Activated CD4-positive, alpha-beta T cell treated with anti-CD3 and anti-CD28 coated beads, Interleukin-2, amount 50 U/mL, for 1 hour (primary cell): ENCODE measurements at places on chromosomes 13 and 19.

DNA sequence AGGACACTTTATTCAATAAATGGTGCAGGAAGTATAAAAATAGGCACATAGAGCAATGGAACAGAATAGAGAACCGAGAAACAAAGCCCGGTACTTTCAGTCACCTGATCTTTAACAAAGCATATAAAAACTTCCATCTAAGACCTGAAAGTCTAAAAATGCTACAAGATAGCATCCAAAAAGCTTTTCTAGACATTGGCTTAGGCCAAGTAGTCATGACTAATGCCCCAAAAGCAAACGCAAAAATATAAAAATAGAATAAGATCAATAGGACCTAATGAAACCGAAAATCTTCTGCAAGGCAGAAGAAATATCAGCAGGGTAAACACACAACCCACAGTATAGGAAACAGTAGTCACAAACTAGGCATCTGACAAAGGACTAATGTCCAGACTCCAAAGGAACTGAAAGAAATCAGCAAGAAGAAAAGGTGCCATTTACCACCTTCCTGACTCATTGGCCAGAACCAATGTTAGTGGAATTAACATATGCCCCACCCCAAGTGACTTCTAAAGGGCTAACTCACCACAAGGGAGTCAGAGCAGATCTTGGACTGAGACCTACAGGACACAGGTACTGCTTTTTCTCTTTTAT, 40.8 kb upstream of the CEACAM21 start:
- no peak for DNase-seq

DNA sequence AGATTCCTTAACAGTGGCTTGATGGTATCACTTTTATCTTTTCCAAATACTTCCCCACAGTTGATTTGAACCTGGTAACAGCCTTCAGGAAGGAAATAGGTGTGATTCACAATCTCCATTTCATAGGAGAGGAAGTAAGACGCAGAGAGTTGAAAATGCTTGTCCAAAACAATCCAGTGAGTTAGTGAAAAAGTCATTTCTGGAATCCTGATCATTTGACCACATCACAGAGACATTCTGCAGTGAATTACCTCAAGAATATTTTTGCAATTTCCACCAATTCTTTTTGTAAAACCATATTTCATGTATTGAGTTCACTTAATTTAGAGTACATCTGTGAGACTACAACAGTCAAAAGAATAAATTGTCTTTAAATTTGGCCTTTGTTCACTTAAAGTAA, 292.8 kb downstream of the DCLK1 start:
- no peak for DNase-seq

GRCh38 chr19:11425719-11426457, 6.8 kb upstream of the RGL3 start:
- no peak for DNase-seq

DNA sequence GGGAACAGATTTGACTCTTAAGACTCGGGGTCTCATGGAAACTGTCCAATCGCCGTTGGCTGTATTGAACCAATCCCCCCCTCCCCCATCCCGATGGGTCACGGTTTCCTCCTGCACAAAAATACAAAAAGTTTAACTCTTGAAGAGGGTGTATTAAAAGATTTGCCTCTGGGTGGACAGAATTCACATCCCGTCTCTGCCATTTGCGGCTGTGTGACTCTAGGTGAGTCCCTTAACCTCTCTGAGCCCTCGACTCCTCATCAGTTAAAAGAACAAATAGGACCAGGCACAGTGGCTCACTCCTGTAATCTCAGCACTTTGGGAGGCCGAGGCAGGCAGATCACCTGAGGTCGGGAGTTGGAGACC, 31.3 kb upstream of the FEM1A start:
- no peak for DNase-seq

GRCh38 chr13:37645181-37645740, 46.7 kb upstream of the POSTN start:
- DNase-seq = no peak

DNA sequence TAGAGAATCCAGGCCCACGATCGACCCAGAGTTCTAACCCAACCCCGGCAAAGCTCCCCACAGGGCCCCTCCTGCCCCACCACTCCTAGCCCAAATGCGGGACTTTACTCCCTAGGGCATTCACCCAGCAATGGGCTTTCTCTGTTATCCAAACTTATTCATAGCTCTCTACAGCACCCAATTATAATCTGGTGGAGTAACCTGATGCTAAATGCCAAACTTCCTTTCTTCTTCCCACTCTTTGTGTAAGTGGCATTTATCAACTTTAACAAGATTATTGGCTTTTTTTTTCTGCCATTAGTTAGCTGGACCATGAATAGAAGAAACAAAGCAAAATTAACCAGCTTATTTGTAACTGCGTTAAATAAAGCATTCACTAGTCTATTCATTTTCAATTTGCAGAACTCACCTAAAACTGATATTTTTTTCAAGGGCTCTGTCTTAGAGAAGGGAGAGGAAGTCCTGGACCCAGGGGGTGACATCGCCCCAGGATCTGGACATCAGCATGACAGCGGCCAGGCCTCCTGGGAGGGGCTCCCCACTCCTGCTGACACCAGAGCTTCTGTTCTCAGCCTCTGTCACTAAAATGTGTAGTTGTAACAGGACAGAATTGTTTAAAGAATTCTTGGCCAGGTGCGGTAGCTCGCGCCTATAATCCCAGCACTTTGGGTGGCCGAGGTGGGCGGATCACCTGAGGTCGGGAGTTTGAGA, 1.5 kb downstream of the FAM124A start:
- no peak for DNase-seq

DNA sequence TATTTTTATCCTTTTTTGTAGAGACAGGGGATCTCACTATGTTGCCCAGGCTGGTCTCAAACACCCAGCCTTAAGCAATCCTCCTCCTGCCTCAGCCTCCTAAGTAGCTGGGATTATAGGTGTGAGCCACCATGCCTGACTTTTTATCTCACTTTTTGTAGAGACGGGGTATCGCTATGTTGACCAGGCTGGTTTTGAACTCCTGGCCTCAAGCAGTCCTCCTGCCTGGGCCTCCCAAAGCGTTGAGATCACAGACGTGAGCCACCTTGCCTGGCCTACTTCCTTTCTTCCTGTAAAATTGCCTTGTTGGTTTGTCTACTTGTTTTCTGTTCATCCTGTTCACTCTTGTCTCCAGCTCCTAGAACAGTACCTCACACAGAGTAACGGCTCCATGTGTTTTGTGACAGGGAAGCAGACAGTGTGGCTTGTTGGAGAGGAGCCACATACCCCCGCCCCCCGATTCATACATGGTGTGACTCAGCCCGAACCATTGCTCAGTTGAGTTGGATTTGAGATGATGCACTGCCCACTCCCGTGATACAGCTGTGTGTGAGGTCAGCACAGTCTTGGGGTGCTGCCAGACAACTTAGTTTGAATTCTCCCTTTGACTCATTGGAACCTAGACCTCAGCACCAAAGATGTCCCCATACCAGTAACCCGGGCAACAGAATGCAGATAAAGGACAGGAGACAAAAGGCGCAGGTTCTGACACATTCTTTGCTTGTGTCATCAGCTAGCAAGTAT, 34.2 kb downstream of the GPR42 start:
- no peak for DNase-seq

GRCh38 chr13:40540328-40541044, 126.0 kb downstream of the FOXO1 start:
- DNase-seq = no peak

DNA sequence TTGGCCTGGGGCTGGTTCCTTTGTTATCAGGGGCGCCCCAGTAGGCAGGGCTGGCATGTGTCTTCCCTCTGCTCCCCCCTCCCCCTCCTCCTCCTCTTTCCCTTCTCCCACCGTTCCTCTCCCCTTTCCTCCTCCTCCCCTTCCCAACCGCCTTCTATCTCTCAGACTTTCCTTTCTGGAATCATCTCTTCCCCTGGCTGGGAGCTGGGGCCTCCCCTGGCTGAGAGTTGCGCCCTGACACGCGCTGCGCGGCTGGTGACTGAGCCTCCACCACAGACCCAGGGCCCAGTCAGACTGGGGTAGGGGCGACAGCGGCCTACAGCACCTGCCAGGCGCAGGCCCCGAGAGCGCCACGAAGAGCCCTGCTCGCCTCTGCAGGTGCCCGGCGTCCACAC, 2.8 kb downstream of the PNMA8B start:
- no peak for DNase-seq

DNA sequence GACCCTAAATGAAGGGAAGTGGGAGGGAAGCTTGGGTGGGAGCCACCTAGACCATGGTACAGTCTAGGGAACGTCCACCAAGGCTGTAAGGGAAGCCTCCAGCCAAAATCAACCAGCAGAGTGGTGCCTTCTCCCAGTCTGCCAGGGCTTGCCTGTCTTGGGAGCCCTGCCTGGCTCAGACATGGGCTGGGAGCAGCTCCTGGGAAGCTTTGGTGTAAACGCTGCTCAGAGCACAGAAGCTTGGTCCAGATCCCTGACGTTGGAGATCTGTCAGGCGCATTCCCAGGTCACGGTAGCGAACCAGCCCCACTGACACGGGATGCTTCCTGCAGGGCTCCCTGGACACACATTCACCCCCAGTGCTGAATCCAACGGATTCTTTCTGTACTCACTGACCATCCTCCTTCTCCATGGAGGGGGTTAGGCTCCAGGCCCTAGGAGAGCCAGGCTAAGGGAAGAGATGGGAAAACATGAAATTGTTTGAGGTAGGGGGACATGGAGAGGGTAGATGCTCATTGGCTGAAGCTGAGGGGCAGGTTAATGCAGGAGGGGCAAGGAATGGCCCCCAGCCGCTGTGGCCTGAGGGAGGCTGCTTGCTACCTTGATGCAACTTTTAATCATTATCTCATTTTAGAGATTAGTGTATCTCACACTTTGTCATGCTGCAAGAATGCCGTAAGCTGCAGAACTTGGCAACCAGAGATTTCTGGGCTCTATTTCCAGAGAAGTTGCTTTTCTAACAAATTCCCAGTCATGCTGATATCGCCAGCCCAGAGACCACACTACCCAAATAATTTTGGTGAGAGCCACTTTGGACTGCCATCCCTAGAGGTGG, 195.8 kb downstream of the UQCRFS1 start:
- no peak for DNase-seq

DNA sequence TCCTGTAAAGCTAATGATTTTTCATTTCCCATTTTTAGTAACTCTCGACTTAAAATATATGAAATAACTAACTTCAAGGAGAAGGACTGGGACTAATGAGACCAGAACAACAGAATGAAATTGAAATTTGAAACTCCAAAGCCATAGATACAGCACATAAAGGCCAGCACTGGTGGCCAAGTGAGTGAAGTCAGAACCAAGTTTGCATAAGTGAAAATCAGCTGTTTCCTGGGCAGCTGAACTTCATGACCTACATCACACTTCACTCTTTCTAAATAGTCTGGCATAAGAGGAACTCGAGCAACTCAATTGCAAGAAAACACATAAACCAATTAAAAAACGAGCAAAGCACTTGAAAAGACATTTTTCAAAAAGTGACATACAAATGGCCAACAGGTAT, 84.5 kb downstream of the DCLK1 start:
- no peak for DNase-seq

GRCh38 chr13:84630476-84630875, 748.2 kb upstream of the SLITRK1 start:
- no peak for DNase-seq

DNA sequence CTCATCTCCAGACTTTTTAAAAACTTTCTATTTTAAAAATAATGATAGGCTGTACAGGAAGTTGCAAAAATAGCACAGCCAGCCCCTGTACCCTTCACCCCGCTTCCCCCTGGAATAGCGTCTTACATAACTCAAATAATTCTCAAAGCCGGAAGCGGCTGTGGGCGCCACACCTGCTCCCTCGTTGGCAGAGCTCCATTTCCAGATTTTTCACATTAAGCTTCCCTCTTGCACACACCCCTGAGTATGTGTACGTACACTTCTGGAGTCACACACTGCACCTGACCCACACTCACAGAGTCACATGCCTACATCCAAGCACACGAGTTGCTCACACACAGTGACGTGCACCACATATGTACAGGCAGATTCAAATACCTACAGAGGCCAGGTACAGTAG, 24.9 kb upstream of the DPP9 start:
- no peak for DNase-seq

DNA sequence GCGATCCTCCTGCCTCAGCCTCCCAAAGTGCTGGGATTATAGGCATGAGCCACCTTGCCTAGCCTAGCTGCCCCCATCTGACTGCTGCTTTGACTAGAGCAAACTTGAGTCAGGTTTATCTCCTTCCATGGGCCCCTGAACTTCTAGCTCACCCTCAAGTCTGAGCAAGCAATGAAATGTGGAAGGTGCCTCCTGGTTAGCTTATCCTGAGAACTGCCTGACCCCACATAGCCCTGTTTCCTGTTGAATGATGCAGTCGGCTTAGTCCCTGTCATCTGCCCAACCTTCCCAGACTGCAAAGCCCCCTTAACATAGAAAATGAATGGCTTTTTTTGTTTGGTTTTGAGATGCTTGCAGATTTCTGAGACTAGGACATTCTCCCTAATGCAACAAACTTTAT, 8.9 kb upstream of the TMEM160 start:
- DNase-seq = no peak

DNA sequence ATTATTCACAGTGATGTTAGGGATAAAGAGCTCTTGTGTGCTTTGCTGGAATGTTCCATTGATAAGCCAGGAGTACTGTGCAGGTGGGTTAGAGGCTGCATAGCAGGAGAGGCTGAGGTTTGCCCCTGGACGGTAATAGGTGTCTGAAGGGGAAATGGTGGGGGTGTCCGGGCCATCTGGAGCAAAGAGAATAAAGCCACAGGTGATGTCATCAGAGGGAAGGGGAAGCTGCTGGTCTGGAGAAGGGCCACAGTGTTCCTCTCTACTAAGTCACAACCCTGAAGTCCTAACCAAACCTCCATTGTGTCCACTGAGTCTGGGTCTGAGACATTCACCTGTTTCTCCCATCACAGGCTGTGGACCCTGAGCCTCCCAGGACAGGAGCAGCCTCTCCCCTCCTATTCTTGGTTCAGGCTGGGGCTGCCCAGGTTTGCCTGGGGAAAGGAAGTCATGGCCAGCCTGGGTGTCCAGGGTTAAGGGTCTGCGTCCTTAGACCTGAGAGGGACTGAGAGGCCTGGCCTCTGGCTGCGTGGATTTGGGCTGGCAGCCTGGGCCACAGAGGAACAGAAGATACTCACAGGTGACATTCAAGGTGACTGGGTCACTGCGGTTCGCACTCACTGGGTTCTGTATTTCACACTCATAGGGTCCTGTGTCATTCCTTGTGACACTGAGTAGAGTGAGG, 6.8 kb downstream of the CEACAM1 start:
- DNase-seq = no peak
